ENCODE measurements at places on chromosomes 12 and 14. TPM values are rescaled to one million over a fixed set of nuclear protein-coding genes. Genes with fewer than 3 reads are reported as not detected.

DNA sequence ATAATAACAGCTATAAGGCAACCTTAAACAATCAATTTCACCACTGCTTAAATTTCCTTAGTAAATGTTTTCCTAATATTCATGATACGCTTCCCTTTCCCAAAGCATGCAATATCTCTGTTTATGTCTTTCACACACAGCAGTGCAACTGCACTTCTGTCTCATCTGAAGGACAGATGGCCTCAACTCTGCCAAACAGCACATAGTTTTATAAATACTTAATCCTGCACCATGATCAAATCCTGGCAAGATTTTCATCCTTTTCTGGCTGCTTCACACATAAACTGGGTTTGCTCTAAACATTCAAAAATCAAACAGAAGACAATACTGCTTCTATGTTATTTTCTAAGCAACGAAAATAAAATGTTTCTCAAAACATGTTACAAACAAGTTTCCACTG lies 266.3 kb downstream of the ITPR2 start:
- DNase-seq = no peak

DNA sequence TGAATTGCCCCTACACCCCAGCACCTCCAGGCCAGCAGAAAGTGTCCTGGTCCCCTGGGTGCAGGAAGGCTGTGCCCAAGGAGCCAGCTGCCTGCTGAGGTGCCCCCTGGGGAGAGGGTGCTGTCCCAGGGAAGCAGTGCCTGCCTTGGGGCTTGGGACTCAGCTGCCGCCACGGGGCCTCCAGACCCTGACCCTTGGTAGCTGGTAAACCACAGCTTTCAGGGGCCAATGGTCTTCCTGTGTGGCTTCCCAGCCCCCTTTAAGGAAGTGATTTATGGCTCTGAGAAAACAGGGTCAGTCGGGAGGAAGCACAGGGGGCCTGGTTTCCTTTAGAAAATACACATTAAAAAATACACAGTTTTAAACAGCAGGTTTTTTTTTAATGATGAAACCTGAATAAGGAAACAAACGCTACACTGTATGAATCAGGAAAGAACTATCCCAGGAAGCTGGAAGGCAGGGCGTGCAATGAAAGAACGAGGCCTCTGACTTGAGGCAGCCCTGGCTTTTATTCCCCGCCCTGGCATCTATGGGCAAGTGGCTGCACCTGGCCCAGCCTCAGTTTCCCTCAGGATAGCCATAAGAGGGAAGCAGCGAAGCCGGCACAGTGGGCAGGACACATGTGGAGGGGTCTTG lies 40.6 kb upstream of the EML1 start:
- no peak for DNase-seq

Gene GALNT9
- 0.74 TPM for polyA plus RNA-seq

DNA sequence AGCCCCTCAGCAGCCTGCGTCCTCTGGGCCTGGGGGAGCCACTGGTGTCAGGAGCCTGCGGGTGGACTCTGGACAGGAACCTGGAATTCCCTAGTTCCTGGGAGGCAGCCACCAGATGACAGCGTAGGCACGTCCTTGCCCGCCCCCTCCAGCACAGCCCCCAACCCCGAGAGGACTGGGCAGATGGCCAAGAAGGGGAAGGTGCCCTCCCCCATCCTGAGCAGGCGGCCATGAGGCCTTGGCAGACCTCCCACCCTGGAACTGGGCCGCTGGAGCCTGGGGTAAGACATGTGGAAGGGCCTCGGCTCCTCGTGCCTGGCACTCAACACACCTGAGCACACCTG lies 60.4 kb upstream of the FBRSL1 start:
- no peak for DNase-seq

Gene COL2A1
- polyA plus RNA-seq = not detected

All from naive B cell (primary cell).